ENCODE measurements at places on chromosomes 16 and 17.
A peak's percentile ranks its signal among the peaks of the same experiment; 100 is the strongest.

- DNase-seq = no peak
Measured at GRCh38 chr17:66679631-66680517, 155.0 kb upstream of the CACNG5 start.

DNA sequence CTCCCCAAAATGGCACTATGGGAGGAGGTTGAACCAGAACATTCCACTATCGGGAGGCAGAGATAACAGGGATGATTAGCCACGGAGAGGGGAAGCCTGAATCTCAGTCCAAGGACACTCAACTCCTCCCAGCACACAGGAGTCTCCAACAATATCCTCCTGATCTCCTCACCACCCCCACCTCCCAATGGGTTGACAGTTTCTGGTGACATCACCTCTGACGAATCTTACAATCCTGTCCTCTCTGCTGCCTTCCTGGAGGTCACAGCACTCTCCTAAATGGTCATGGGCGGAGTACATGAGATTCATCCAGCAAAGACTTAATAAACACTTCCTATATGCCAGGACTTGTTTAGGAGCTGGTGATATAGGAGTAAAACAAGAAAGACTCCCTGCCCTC lies 80.9 kb downstream of the SLC6A2 start:
- DNase-seq = no peak

GRCh38 chr16:53966821-53967571 lies 263.0 kb downstream of the FTO start:
- no peak for DNase-seq

DNA sequence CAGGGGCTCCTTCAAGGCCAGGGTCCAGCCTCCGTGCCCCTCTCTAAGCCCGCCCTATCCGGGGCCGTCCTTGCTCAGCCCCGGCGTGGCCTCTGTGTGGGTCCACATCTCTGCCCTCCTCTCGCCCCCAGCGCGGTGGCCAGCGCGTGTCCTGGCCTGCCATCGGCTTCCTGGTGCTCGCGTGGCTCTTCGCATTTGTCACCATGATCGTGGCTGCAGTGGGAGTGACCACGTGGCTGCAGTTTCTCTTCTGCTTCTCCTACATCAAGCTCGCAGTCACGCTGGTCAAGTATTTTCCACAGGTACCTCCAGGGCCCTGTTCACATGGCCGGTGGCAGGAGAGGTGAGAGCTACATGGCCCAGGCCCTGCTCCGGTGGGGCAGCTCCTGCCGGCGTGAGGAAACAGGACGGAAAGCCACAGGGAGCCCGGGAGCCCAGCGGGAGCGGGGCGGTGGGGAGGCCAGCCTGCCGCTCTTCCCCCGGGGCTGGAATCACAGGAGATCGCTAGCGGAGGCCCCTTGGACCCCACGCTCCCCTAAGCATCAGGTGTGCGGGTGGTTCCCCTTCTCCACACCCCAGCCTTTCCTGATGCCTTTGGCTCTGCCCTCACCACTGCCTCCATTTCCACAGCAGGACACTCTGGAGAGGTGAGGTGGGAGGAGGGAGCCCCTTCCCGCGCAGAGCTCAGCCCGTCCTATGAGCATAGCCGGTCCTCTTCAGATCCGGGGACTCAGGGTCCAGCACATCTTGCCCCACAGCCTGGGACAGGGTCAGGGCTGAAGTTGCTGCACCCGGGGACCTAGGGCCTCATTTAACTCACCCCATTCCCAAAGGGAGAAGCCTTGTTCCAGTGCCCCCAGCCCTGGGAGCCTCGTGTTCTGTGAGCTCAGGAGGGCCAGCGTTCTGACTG lies 10.2 kb downstream of the TAX1BP3 start:
- no peak for DNase-seq

DNA sequence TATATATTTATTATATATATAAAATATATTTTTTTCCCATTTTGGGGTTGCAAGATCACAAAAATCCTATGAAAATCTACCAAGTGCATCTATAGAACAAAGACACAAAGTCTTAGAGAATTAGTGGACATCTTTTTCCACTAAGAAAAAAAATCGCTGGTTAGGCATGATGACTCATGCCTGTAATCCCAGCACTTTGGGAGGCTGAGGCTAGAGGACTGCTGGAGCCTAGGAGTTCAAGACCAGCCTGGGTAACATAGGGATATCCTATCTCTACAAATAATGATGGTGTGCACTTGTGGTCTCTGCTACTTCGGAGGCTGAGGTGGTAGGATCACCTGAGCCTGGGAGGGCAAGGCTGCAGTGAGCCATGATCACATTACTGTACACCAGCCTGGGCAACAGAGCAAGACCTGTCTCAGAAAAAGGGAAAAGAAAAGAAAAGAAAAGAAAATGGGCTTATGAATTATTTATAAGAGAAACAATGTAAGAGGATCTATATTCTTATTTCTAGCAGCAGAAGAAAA lies 185.1 kb upstream of the PSMD7 start:
- no peak for DNase-seq

DNA sequence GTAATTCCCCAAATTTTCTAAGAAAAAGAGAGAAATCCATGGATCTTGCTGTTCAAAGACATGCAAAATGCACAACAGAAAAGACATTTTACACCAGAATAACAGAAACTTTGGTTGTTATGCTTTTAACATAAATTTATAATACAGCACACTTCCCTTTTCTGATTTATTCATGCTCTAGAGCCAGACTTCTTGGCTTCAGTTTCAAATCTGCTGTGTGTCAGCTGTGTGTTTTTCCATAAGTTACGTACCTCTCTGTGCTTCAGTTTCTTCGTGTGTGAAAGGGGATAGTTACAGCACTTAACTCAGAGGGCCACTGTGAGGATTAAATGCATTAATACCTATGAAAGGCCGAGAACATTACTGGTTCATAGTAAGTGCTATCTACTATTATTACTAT lies 6.8 kb upstream of the CCL3L1 start:
- DNase-seq = no peak

GRCh38 chr16:89037261-89038152 lies 56.1 kb upstream of the ACSF3 start:
- no peak for DNase-seq

DNA sequence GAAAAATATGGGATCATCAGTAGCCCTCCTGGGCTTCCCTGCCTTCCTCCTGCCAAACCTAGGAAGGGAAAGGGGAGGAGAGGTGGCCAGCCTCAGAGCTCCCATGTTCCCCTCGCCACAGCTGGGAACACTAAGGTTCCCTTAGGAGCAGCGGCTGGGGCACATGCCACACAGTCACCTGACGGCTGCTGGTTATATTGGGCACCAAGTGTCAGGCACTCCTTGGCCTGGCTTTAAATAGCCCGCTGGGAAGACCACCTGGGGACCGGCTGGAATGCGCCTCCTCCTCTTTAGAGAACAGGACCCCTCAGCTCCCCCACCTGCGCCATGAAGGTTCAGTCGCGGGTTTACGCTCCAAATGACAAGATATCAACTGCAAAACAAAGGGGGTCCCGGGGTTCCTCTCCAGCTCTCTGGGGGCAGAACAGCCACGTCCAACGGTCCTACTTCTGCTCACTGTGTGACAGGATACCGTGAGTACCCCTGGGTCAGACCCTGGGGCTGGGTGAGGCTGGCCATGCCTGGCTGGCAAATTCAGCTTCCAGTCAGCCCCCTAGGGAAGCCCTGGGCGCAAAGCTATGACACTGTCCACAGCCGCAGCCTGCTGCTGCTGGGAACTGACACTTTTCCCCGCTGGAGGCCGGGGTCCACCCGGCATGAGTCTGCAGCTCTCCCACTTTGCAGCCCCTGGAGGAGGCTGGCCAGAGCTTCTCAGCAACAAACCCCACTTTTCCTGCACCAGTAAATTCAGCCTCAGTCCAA lies 3.3 kb downstream of the SMIM5 start:
- no peak for DNase-seq

- no peak for DNase-seq
Measured at GRCh38 chr17:5820721-5821456, 236.6 kb upstream of the NLRP1 start.

- no peak for DNase-seq
Measured at GRCh38 chr16:67882374-67883145, 2.1 kb upstream of the NRN1L start.

DNA sequence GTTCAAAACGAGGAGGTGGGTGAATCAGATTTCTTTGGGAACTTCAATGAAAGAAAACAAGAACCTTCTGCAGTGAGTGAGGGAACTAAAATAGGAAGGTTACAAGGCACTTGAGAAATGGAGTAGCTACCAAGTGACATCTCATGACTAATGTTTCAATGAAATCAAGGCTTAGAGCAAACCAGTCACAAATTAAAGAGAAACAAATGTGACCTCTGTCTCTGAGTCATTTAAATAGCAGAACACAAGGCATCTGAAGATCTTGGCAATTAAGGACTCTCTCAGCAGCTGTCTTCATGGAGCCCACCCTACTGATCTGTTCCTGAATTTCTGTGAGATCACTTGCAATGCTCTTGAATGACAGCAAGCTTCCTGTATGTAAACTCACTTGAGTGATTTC lies 109.5 kb downstream of the CDH11 start:
- DNase-seq = no peak

DNA sequence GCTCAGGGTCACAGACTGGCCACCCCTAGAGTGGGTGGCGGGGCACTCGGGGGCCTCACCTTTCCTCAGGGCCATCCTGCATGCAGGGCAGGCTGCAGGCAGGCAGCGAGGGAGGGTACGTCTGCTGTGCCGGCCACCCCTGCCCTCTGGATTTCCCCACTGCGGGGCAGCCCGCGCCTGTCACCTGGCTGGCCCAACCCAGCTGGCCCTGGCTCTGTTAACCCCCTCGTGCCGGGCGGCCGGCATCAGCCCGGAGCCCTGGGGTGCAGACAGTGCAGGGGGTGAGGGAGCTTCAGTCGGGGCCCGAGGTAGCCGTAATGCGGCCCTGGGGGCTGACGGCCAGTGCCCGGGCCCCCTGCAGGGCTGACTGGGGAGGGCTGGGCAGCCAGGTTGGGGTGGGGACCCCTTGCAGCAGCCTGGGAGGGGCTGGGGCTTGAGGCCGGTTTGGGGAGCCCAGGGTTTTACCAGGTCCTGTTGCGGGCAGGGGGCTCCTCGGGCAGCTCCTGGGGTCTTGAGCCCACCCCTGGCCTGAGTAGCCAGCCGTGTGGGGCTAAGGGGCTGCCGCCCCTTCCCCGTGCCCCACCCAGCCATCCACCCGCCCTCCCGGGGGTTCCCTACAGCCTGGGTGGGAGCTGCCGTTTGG lies at the start of gene IGFALS:
TSS of gene IGFALS (minus strand) at position 128 of the 643 bp plus-strand sequence. CDS start at position 75, 53 bp downstream.
- DNase-seq = no peak

- no peak for DNase-seq
Measured at GRCh38 chr17:49580981-49581647, 5.4 kb downstream of the NXPH3 start.

- DNase-seq = no peak
Measured at GRCh38 chr17:79854080-79855060, 15.1 kb upstream of the CBX4 start.

- DNase-seq = no peak
Measured at GRCh38 chr17:65143889-65144604, 6.9 kb downstream of the RGS9 start.

GRCh38 chr17:77679589-77679988 lies 278.9 kb upstream of the TNRC6C start:
- DNase-seq = no peak

- no peak for DNase-seq
Measured at GRCh38 chr16:25625620-25626019, 66.1 kb upstream of the HS3ST4 start.

DNA sequence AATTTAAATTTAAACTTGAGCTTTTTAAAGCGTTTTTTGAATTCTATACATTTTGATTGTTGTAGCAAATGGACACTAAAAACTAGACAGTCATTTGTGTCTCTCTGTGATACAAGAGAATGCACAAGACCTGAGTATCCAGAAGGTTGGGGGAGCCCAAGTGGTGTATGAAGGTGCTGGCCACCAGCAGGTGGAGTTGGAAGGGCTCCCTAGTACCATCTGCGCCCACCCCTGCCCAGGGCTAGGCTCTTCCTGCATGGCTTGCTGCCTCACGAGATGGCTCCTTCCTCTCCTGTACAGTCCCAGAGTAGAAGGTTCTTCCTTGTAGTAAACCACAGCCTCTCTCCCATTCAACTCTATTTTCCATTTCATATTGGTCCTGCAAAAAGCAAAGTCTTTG lies 17.0 kb downstream of the GID4 start:
- no peak for DNase-seq

DNA sequence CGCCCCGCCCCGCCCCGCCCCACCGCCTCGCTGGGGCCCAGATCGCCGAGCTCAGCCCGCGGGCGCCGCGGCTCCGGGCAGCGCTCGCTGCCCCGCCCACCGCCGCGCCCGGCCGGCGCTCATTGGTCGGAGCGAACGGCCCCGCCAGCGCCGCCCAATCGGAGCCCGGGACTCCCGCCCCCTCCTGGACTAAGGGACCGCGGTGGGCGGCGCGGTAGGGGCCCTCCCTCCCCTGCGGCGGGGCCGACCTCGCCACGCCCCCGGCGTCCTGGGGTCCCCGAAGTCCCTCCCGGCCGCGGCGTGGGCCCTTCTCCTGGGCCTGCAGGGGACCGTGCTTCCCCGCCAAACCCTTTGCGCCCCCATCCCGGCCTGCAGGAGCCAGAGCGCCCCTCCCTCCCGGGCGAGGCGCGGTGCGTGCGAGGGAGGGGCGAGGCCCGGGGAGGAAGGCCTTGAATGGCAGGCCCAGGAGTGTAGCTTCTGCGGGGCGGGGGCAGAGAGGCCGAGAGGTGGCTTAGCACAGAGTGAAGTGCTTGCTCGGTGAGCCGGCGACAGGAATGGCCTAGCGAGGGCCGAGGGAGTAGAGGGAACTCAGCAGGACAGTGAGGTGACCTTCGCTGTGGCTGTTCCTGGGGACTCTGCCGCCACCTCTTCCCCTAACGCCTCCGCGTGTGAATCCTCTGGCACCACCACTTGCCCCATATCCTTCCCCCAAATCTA lies at the start of gene CAMKK1:
TSS of gene CAMKK1 (minus strand) at position 51 of the 717 bp plus-strand sequence. CDS start 7,366 bp downstream, outside the sequence.
- peak; percentile 52 for DNase-seq

DNA sequence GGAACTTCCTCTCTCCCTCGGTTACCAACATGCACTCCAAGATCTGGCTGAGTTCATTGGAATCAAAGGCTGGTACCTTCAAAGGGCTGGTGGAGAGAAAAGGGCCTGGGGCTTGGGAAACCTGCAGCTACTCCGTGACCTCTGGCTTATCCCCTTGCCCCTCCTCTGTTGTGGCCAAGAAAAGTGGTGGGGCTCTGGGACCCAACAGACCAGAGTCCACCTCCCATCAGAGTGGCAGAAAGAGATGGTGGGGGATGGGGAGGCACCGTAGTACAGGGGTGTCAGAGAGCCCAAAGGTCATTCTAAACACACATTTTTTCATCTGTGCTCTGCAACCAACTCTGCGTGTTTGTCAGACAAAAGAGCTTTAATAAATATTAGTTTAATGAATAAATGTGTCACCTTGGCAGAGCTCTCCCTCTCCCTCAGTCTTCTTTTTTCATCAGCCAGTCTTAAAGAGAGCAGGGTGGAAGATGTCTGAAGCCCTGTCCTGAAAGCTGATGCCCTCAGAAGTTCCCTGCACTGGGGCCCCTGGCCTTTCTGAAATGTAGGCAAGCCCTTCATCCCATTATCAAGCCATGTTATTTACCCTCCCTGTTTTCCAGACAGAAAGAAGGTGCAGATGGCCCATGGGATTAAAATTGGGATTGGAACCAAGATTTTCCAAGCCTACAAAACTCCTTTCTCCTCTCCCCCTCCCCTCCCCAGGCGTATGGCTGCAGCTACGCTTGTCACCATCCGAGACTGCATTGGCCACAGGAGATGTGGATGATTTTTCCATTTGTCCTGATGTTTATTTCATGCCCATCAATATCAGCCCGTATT lies 227.3 kb downstream of the CCDC182 start:
- no peak for DNase-seq

GRCh38 chr16:74477226-74477625 lies 55.9 kb upstream of the CLEC18B start:
- DNase-seq = no peak

All from COR-L47 (cell line).